Lung microvascular endothelial cell (primary cell): ENCODE measurements at places on chromosomes 12 and 14. TPM values are rescaled to one million over a fixed set of nuclear protein-coding genes. Genes with fewer than 3 reads are reported as not detected.

- no peak for DNase-seq
These were observed 3.2 kb downstream of the MBD6 start for GRCh38 chr12:57525615-57526383.

Gene CABP1
- total RNA-seq: under 0.01 TPM in 1 of 2 replicates, not detected in the other

DNA sequence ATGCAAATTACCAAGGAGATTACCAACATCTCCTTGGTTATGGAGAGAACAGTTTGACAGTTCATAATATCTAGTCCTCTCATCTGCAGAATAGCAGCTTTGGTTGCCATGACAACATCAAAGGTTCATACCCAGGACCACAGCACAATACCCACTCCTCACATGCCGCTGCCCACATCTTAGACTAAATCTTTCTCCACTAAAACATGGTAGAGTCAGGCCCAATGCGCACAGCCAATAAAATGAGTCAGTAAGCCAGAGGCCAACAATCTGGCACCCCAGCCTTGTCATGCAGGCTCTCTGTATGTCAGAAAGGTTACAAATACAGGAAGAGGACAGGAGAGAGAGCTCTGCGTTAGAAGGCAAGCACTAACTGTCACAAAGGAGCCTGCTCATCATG, 70.6 kb downstream of the KCNK10 start:
- no peak for DNase-seq

GRCh38 chr14:57547131-57547530, 53.5 kb upstream of the CCDC198 start:
- no peak for DNase-seq

Gene PRH2
- total RNA-seq: not detected in 2 replicates

GRCh38 chr12:121861636-121862254, 3.1 kb upstream of the HPD start:
- no peak for DNase-seq

DNA sequence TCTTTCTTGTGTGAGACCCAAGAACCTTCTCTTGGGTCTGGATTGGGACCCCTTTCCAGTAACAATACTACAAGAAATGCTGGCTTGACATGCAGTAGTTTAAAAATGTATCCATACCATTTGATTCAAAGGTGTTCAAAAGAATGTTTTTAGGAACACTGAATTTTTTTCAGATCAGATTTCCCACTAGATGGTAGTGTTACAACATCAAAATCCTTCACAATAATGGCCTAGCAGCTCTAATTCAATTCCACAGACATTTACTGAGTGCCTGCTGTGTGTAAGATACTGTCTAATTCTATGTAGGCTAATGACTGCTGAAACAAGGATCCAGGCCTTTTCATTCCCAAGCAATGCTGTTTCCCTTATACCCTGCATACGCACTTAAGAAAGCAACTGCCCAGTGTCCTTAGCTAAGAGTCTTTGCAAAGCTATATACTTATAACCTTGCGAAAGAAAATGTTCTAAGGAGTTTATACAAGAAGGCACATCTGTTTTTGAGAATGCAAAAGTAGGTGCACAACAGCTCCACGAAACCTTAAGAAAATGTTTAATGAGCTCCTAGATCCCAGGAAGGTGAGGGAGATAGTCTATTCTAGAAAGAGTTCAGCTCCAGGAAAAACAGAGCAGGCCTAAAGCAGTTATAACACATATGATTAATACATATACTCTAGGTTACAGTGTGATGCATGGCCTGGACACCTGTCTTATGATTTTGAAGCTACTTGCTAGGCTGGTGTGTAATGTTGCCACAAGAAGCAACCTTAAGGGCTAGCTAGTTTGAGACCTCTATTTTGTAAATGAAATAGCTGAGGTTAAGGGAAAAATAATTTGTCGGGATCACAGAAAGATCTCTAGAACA, 50.9 kb upstream of the PKP2 start:
- peak; percentile 36 for DNase-seq

Gene SERPINA5
- total RNA-seq: under 0.01 and 0.22 TPM in 2 replicates

DNA sequence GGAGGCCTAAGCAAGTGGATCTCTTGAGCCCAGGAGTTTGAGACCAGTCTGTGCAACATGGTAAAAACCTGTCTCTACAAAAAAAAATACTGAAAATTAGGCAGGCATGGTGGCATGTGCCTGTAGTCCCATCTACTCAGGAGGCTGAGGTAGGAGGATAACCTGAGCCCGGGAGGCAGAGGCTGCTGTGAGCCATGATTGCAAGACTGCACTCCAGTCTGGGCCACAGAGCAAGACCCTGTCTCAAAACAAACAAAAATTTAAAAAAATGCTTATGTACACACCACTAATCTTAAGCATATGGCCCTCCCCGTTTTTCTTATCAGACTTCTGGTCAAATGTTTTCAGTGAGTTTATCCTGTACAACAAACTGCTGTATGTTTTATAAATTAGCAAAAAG, 1.7 kb upstream of the GNPNAT1 start:
- no peak for DNase-seq

Gene CELA1
- total RNA-seq: not detected in 2 replicates

DNA sequence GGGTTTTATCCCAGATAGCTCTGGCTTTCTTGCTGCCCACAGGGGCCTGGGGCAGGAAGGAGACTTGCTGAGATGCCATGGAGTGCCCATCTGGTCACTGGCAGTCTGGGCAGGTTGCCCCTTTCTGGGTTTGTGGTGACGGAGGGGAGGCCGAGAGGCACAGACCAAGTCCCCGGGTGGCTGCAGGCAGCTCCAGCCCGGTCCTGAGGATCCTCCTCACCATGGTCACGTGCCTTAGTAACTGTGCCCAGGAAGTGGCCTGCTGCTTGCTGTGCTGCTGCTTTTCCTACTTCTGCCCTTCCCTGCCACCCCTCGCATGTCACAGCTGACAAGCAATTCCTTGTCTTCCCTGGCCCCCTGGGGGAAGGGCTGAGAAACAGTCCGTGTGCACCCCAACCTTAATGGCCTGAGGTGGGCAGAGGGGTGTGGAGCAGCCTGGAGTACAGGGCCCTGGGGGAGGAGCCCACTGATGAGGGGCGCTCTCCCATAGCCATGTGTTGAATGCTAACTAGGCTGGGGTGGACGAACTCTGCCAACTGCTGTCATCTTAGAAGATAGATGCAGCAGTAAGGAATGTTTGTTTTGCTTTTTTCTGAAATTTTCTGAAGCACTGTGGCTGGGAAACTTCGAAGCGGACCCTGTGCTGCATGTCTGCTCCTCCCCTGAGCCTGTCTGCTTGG, 54.9 kb upstream of the SRSF5 start:
- no peak for DNase-seq

Gene WNT5B
- total RNA-seq: 0.20 and 0.22 TPM in 2 replicates

Gene SERPINA9
- not detected in 2 replicates for total RNA-seq

- DNase-seq: no peak
These were observed 106.9 kb upstream of the CPM start for GRCh38 chr12:69039911-69040310.

DNA sequence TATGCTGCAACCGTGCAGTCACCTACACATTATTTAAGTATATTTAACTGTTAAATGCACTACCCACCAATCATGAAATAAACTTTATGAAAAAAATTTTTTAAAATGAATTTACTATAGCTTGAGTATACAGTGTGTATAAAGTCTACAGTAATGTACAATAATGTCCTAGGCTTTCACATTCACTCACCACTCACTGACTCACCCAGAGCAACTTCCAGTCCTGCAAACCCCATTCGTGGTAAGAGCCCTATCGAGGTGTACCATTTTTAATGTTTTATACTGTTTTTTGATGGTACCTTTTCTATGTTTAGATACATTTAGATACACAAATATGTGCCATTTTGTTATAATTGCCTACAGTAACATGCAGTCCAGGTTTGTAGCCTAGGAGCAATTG, 48.1 kb downstream of the KLRG1 start:
- DNase-seq: no peak

GRCh38 chr14:60215127-60215444, 33.9 kb upstream of the PPM1A start:
- no peak for DNase-seq

DNA sequence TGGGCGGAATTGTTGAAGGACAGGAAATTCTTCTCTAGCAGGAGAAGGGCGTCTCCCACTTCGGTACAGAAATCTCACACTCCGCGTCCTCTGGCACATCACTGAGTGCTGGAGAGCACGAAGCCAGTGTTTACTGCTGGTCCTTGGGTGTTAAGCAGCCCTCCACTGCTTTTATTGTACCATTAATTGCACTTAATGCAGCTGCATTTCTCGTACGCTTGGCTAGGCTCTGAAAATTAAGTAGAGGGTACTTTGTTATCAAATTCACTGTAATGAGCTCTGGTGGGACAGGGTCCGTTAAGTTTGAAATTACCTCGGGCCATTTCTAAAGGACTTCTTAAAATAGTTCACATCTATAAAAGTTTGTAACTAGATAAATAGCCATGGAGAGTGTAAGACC, 411.2 kb downstream of the NPAS3 start:
- no peak for DNase-seq

Gene C12orf56
- not detected in 2 replicates for total RNA-seq

Gene KRT6C
- total RNA-seq: not detected in 2 replicates

DNA sequence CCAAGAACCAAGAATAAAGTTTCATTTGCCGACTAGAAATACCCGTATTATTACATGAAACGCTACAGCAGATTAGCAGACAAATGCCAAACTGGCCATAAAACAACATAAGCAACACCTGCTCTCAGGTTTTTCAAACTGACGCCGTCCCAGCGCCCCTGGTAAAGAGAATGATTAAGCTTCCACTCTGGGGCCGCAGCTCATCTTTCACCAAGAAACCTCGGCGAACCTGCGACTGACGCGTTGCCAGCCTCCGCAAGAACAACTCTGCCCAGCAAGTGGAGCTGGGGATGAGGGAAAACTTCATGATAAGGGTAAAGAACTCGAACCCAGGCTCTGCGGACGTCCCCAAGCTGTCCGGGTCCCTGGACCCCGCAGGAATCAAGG, 530 bp downstream of the ARL1 start:
- peak; percentile 31 for DNase-seq

Gene TSPAN8
- total RNA-seq: not detected in 2 replicates

DNA sequence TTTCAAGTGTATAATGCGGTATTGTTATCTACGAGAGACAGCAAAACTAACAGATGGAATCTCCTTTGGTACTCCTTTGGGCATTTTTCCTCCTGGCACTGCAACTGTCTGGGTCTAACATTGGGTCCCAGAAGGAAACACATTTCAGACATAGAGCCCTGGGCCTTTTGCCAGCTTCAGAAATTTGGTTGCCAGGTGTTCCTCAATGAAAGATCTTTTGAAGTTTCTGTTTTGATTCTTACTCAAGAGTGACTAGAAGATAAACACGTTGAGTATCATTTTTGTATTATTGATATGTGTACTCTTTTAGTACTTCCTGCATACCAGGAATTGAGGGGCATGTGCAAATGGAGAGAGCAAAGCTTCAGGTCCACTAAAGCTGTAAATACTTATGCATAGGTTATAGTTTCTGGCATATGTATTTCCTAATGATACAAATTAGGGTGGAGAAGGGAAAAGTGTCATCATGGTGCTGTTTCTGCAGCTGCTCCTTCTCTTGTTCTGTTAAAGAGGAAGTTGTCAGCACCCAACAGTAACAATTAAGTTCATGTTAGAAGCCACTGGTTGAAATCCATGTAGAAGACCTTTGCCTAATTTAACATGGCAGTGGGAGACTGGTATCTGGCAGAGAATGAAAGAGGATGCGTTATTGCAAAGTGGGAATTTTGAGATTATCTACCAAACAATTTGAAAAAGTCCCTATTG, 53.5 kb downstream of the SLC38A6 start:
- no peak for DNase-seq

DNA sequence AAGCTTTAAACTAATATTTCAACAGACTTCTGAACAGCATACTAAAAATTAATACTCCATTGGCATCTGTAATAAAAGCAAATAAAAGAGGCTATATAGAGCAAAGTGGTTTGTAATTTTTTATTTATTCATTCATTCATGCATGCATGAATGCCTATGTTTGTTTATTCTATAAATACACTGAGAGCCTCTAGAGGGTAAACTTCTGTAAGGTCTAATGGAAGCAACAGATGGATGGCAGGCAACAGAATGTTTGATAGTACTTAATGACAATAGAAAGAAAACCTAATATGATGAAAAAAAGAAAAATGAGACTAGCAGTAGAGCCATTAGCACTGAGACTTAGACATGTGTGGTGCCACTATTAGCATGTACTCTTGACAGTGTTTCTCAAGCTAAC, 253.1 kb downstream of the CCDC91 start:
- DNase-seq: no peak

Gene MAP1LC3B2
- total RNA-seq: 0.40 and 0.65 TPM in 2 replicates

- no peak for DNase-seq
These were observed 448.1 kb downstream of the NPAS3 start for GRCh38 chr14:33386781-33387180.

- DNase-seq: no peak
These were observed 150.3 kb upstream of the PTPRQ start for GRCh38 chr12:80293759-80294158.

- no peak for DNase-seq
These were observed 152.4 kb downstream of the MED13L start for GRCh38 chr12:116125084-116125483.

Gene ACSM4
- total RNA-seq: not detected in 2 replicates

DNA sequence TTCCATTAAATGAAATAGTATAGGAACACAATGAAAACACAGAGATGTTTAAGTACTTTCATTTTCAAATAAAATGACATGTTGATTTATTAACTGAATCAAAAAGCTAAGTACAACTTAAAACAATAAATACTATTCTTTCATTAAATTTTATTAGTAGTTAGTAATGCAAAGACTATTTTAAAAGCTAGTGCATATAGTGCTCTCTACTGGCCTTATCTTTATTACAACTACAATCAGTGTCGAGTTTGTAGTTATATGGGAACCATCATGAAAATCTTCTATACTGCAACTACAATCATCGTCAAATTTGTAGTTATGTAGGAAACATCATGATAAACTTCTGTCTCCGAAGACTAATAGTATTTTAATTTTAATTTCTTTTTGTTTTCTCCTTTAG, 8.9 kb upstream of the LIN7A start:
- no peak for DNase-seq

GRCh38 chr14:36773558-36773957, 111.9 kb downstream of the PAX9 start:
- DNase-seq: no peak

- DNase-seq: no peak
These were observed 50.9 kb upstream of the BCL7A start for GRCh38 chr12:121970581-121971300.
